Ureter (tissue), 1 donor: ENCODE measurements at places on chromosomes 4 and X. TPM values are rescaled to one million over a fixed set of nuclear protein-coding genes. Genes with fewer than 3 reads are reported as not detected.

The AKAP14 gene
- total RNA-seq: not detected

The SLC7A11 gene
- total RNA-seq: 19.2 TPM

The MAGEA1 gene
- not detected for total RNA-seq

The ZNF518B gene
- 25.0 TPM for total RNA-seq

The BCAP31 gene
- 315 TPM for total RNA-seq

The SLC25A53 gene
- 14.9 TPM for total RNA-seq

The TRAM1L1 gene
- total RNA-seq: 4.6 TPM

The TMEM31 gene
- total RNA-seq: not detected

The USP17L18 gene
- 0.29 TPM for total RNA-seq

The TMEM255A gene
- total RNA-seq: 2.1 TPM

The USP17L24 gene
- total RNA-seq: not detected

The TRIM75 gene
- not detected for total RNA-seq

The GUCY1A1 gene
- 21.0 TPM for total RNA-seq

The PHEX gene
- 0.26 TPM for total RNA-seq

The HSFX2 gene
- not detected for total RNA-seq

The NAA11 gene
- not detected for total RNA-seq

The SNCA gene
- 5.3 TPM for total RNA-seq

The CTAG1A gene
- not detected for total RNA-seq

The AVPR2 gene
- 2.3 TPM for total RNA-seq

The TLR3 gene
- 28.6 TPM for total RNA-seq

The FGG gene
- 0.57 TPM for total RNA-seq

The VGLL1 gene
- total RNA-seq: 85.6 TPM

The AMBN gene
- total RNA-seq: not detected

The ATP1B4 gene
- total RNA-seq: not detected
